Fibroblast of pulmonary artery (primary cell): ENCODE measurements at places on chromosomes 1 and 21.

- no peak for DNase-seq
Measured at GRCh38 chr1:243731974-243732625, 117.9 kb downstream of the AKT3 start.

DNA sequence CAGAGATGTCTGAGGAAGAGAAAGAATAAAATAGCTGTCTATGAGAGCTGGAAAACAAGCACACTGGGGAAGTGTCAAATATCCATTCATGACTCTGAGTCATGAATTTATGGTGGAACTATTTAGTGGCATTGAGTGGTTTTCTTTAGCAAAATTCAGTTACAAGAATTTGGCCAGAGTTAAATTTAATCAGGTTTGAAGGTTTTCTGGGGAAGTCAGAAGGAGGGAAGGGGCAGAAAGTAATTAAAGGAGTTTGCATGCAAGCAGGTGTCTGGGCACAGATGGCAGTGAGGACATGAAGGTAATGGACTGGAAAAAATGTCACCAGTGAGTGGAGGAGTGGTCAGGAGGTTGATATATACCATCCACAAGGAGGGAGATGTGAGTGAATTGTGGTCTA, 121.9 kb upstream of the IVNS1ABP start:
- no peak for DNase-seq

DNA sequence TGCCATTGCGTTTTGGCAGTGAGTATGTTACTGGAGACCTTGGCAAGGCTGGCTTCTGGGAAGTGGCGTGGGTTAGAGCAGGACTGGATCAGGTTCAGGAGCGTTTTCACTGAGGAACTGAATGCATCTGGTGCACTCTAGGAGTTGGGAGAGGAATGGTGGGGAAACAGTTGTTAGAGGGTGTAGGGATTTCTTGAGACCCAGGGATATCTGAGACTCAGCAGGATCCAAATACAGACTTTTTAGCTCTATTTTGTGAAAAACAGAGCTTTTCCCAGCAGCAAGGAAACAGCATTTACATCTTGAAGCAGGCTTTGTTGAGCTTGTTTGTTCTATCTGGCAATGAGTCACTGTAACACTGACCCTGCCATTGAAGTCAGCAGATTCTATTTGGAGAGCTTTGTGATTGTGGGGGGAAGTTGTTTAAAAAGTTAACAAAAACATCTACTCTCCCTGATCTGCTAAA, 56.9 kb upstream of the NRIP1 start:
- peak; percentile 63 for DNase-seq

- DNase-seq, result no peak
Measured at GRCh38 chr1:16091296-16091695, 17.8 kb upstream of the FAM131C start.

DNA sequence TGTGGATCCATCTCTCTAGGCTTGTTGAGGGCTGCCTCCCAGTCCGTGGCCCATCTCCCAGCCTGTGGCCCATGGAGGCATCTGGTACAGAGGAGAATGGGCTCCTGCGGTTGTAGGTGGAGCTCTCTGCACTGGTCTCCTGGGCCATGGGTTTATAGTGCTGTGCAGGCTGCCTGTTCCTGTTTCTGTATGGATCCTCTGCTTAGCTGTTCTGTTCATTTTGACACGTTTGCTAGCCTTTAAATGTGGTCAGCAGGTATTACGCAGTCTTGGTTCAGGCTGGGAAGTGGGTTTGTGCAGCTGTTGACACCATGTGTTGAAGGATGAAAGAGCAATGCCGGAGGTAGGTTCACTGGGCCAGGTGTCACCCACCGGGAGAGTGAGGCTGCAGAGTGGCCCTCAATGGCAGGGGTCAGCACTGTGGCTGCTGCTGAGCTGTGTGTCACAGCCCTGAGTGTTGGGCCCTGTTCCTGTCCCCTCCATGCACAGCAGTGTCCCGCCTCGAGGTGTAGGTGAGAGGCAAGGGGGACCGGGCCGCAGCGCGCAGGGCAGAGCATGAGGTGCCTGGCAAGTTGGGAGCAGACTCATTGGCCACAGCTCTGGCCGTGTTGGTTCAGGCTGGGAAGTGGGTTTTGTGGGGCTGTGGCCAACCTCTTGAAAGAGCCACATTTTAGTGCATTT, 39.0 kb downstream of the SNAP47 start:
- no peak for DNase-seq

DNA sequence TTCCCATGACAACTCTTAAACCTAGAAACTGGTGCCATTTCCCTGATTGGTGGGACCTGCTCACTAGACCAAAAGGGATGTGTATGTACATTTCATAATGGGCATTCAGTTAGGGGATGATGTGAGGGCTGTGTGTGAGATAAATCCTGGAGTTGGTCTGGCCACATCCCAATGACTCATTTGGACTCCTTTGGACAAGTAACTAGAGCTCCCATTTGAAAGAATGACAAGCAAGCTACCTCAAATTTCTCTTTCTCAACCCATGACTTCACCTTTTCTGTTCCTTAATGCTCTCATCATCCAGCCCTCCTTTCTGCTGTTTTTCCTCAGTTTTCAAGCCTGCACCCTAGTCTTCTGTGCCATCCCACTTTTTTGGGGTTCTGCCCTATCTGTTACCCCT, 27.9 kb downstream of the EBNA1BP2 start:
- DNase-seq, result peak; percentile 43

GRCh38 chr1:116914667-116915066, 5.0 kb downstream of the PTGFRN start:
- DNase-seq, result no peak

DNA sequence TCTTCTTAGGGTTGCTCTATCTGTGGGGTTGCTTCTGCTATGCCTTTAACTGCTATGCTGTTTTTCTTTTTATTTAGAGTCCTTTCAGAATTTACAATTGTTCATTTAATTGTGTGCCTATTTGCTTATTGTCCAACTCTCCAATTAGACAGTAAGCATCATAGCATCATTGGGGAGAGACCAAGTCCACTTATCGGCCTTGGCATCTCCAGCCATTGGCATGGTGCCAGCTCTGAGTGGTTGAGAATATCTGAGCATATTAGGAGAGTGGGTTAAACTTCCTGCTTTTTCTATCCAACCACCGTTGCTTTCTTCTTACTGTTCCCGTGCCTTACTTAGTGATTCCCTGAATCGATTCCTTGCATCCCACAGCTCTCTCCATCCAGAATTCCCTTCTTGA, 535.0 kb downstream of the AJAP1 start:
- DNase-seq, result no peak
